ENCODE measurements at places on chromosomes 6 and 20.

- peak; percentile 87 for DNase-seq
Measured at GRCh38 chr6:169723200-169723909, 945 bp downstream of the PHF10 start.

- DNase-seq: no peak
Measured at GRCh38 chr6:65566117-65566516, 140.9 kb downstream of the EYS start.

GRCh38 chr6:134061440-134061839, 9.0 kb upstream of the SLC2A12 start:
- no peak for DNase-seq

DNA sequence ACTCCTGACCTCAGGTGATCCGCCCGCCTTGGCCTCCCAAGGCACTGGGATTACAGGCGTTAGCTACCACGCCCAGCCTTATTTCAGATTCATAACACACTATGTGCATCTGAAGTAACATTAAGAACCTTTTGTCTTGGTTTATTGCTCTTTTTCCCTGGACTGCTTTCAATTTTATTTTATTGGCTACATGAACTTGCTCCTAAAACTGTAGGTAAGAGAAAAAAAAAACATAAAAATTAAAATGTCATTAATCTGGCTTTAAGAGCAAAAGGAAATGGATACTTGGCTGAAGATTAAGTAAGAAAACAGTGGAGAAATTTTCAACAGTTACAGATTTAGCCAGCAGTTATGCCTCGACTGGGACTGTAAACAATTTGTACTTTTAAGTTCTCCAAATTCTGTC, 62.5 kb downstream of the GJA1 start:
- no peak for DNase-seq

DNA sequence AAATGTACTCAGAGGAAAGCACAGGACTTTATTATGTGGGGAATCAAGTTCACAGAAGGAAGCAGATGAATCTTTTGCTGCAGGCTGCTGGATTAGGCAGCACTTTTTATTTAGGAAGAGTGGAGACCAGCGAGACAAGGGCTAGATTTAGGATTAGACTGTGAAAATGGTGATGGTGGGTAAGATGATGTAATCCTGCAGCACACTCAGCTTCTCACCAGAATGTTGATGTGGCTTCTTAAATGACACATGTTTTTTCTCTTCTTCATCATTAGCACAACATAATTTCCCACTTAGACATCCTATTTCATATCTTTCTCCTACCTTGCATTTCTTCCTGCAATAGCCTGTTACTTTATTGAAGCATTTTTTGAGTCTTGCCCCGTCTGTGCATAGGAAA, 1.8 kb downstream of the DEFB128 start:
- no peak for DNase-seq

DNA sequence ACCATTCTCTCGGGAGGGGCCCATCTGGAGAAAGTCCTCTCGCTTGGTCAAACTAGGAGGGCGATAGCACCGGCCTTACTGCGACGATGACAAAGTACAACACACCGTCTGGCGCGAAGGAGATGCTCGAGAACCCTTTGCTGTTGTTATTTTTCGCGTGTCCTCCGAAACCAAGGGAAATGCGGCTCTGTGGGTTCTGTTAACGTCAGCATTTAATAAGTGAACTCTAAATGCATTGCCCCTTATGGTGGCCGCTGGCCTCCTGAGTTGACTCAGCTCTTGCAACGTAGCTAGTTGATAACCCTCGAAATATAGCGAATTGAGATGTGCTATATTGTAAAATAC, 577 bp upstream of the SCAND1 start:
- DNase-seq: no peak

GRCh38 chr6:90383196-90383822, 86.7 kb upstream of the BACH2 start:
- no peak for DNase-seq

GRCh38 chr6:47392251-47392650, 82.5 kb upstream of the TNFRSF21 start:
- no peak for DNase-seq

GRCh38 chr20:47019121-47019824, 124.6 kb downstream of the EYA2 start:
- no peak for DNase-seq

DNA sequence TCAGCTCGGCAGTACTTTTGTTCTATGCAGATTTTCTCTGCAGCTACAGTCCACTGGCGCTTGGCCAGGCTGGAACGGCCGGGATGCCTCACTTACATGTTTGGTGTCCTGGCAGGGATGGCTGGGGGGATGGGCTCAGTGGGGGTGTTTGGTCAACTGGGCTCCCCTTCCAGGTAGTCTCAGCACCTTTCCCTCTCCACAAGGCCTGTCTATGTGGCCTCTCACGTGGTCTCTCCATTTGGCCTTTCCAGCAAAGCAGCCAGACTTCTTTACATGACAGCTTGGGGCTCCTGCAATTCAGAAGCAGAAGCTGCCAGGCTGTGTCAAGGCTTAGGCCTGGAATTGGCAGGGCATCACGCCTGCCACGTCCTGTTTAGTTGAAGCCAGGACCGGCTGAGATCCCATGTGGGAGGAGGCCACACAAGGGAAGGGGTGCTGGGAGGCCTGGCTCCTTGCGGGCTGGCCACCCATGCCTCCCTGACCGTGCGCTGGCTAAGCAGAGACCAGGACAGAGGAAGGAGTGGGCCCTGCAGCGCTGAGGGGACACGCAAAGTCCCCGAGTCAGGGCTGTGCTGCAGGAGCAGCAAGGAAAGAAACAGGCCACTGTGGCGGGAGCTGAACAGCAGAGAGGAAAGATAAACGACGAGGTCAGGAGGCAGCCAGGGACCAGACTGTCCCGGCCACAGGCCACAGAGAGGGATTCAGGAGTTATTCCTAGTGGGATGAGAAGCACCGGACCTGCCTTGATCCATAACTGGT, 38.9 kb downstream of the MGME1 start:
- DNase-seq: no peak

DNA sequence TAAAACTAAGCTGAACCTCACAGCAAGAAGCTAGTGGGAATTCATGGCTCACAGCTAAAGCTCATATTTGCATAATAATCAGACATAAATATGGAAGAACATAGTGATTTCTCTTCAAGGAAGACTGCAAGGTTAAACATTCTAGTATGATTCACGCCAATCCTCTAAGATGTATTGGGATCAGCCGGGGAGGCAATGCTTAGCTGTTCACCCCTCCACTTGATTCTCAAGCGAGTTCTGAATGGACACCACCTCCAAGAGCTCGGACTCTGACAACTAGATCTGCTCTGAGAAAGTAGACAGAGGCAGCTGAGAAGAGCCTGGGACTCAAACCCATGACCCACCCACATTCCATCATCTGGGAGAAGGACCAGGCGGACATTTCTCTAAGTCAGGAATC, 118.4 kb upstream of the EDN1 start:
- DNase-seq: no peak

DNA sequence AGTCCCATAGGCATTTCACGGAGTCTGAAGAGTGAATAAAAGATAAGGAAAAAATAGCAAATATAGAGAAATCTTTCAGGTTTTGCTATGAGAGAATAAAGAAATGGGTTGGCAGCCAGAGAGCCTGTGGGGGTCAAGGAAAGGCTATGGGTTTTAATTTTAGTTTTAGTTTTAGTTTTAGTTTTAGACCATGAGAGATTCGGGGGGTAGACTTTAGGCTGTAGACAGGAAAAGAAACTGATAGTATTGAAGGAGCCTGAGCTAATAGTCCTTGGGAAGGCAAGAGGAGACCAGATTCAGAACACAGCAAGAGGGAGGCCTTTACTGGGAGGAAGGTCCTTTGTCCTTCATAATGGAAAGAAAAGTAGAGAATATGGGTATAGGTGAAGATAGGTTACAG, 19.3 kb downstream of the DOP1A start:
- no peak for DNase-seq

- DNase-seq: no peak
Measured at GRCh38 chr6:105566503-105566902, 163.6 kb upstream of the PREP start.

- DNase-seq: peak; percentile 71
Measured at GRCh38 chr20:51327251-51327841, 215.2 kb downstream of the NFATC2 start.

DNA sequence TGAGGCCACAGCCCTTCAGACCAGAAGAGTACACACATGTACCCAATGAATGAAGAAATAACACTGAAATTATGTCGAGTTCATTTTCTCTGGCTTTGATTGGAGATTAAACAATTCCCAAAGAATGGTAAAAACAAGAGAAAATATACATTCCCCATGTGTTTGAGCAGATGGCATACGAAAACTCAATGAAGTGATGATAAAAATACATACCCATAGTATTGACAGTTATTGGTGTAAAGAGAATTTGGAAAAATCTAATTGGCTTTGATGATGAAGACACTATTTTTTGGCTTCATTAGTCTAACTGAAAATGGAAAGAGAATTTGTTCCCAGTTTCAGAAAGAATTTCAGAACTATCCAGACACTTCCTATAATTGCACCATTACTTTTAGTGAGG, 76.6 kb upstream of the SNRPB2 start:
- DNase-seq: no peak

DNA sequence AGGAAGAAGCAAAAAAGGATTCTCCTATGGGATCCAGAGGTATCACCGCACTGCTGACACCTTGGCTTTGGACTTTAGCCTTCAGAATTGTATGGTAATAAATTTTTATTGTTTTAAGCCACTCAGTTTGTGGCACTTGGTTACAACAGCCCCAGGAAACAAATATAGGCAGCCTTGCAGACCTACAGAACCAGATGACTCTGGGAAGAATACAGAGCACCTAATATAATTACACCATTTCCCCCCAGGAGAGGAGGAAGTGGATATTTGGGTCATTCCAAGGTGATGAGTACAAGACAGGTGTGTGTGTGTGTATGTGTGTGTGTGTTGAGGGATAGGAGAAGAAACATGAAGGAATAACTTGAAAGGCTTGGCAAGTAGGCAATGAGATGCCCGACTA, 84.2 kb upstream of the ENPP5 start:
- DNase-seq: no peak

- DNase-seq: no peak
Measured at GRCh38 chr6:83514466-83514865, 2.1 kb downstream of the PRSS35 start.

DNA sequence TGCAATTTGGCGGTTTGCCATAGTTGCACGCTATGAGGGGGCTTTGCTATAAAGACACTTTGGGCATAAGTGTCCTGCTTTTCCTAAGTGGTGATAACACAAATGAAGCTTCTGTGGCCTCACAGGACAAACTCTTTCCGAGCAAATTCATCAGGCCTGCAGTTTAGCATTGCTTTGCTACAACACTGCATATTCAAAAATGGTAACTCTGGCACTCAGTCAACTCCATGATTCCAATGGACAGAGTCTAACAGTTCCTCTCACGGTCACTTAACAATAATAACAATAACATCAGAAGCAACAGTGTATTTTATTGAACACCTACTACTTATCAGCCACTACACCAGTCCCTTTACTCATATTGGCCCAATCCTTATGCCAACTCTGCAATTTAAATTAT, 222.5 kb downstream of the FRK start:
- no peak for DNase-seq

DNA sequence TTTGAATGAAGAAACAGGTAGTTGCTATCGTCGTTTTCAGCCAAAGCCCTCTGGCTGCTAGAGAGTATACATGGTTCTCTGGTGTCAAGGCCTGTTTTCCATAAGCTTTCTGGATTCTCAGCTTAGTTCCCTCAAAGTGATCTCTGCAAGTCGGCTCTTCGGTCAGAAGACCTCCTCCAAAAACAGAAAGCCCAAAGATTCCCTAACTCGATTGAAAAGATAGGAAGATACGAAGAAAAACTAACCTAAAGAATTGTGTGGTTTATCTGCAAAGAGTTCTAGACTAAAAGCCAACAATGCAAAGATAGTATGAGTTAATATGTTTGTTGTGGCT, 545 bp upstream of the ASCC3 start:
- no peak for DNase-seq

DNA sequence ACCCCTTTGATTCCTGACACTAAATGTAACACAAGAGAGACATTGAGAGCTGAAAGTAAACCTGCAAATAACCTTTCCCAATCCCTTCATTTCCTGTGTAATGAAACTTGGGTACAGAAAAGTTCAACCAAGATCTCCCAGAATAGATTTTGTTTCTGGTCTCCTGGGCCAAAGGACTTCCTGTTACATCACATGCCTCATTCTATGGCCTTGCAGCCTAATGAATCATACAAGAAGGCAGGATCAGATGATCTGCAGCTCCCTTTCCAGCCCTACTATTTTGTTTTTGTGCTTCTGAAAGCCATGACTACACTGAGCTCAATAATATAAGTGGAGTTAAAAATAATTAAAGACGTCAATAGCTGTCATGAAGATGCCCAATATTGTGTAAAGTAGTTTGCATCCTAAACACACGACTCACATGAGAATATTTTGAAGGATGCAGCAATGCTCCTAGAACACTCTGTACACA, 73.4 kb upstream of the NOX3 start:
- no peak for DNase-seq

GRCh38 chr20:58091810-58092209, 136.6 kb downstream of the ANKRD60 start:
- DNase-seq: peak; percentile 48

DNA sequence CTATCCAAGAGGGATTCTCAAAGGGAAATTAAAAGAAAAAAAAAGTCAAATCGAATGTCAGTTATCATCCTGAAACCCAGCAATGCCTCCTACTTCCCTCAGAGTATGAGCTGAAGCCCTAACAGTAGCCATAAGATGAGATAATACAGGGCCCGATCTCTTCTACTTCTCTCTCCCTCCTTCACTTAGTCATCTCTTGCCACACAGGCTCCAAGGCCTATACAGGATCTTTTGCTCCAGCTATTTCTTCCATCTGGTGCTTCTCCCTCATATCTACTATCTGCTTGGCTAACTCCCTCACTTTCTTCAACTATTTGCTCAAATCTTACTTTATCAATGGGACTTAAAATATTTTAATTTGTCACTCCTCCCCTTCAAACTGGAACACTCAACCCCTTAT, 215.3 kb downstream of the RNGTT start:
- DNase-seq: no peak

- no peak for DNase-seq
Measured at GRCh38 chr6:110422444-110422822, 7.1 kb upstream of the DDO start.

DNA sequence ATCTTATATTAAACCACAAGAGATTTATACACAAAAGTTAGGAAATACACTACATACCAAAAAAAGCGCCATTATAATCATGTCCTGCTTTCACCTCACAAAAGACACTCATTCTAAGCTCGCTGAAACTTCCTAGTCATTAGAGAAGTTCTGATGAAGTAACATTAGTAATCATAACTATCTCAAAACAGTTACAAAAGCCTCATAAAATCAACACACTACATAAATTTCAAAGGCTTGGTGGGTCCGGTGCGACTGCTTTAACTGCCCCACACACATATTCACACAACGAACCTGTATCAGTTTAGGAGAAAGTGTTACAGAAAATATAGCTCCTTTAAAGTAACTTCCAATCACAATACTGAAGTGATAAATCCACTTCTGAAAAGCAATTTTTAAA, 1.9 kb downstream of the PHIP start:
- no peak for DNase-seq

DNA sequence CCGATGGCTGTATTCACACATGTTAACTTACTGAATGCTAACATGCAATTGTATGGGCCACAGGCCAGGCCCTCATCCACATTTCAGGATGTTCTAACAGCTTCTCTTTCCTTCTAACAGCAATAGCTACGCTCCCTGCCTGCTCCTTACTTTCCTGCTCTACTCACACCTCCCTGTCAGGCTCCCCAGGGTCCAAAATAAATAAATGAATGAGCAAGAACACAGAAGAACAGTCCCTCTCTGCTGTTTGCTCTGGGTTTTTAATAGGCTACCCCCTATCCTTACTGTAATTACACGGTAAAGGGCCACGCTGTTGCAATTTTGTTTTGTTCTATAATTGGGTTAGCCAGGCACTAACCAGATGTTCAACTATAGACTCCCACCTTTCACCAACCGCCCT, 135.6 kb downstream of the GMDS start:
- no peak for DNase-seq

Measured in left forelimb (tissue), 1 donor.